ENCODE measurements at places on chromosomes 2 and 18. TPM values are rescaled to one million over a fixed set of nuclear protein-coding genes. Genes with fewer than 3 reads are reported as not detected.

DNA sequence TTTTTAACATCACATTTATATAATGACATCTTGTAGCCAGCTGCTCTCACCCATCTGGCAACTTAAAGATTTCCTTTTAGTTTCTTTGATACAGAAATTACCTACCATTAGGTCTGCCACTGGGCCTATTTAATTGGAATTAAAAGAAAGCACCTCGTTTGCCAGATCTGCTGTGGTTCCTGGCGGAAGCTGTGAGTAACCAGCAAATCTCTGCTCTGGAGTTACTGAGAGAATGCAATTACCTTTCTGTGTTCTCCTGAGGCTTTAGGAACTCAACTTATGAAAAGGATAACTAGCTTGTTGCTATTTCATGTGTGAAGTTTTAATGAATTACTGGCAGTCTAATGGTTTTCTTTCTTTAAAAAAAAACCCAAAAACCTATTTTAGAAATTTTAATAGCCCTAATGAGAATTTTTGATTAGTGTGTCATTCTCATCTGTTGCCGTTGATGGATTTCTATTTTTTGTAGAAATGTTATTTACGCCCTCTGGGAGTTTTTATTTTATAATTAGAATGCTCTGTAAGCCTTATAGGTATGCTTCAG is 69.7 kb upstream of the LYPD6B start:
- peaks cover 9% of the 10 kb centered on the region for H3K36me3 ChIP-seq
- H3K4me1 ChIP-seq: peaks cover 7% of the 10 kb centered on the region
- DNase-seq: no peak

GRCh38 chr2:19256121-19256601 is 102.3 kb downstream of the OSR1 start:
- H3K4me3 ChIP-seq: no peak overlapping the region
- DNase-seq: no peak
- no peaks in the 10 kb centered on the region for H3K4me1 ChIP-seq
- H3K36me3 ChIP-seq: peaks cover 3% of the 10 kb centered on the region
- no peak overlapping the region for H3K27ac ChIP-seq

DNA sequence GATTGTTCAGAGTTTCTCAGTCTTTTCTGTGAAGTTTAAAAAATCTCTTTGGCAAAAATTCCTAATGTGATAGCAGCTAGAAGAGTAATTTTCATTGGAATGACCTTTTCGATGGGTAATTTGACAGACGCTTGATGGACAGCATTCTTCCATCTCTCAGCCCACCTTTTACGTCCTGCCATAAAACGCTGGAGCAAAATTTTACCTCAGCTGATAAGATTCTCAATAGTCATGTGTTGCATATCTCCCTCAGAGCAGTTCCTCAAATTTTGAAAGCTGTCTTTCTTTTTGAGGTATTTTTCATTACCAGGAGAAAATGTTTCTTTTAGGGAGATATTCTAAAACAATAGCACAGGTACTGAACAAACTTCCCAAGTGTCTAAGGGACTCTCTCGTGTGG is 441.4 kb downstream of the PARD3B start:
- no peak for DNase-seq
- no peaks in the 10 kb centered on the region for H3K27me3 ChIP-seq

DNA sequence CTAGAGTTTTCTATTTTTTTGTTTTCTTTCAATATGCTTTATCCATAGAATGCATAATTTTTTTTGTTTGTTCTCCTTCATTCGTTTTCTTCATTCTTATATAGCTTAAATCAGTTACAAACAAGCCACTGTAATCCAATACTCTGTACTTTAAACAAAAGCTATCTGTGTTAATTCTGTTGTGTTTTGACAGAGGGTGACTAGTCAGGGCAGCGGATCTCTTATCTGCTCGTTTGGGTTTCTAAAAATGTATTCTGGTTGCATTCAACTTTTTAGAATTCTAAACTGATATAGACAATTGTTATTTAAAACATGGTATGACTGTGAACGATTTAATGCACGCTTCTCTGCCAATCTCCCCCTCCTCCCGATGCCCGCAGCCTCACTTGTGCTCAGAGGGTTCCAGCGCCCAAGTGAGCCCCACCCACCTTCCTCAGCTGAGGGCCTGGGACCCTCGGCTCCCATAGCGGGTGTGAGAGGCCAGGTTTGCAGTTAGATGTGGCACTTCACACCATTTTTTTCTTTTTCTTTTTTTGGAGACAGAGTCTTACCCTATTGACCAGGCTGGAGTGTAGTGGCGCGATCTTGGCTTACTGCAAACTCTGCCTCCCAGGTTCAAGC is 44.1 kb downstream of the NCK2 start:
- no peaks in the 10 kb centered on the region for H3K27me3 ChIP-seq
- H3K27ac ChIP-seq: peak overlapping the region; percentile 97
- no peak for DNase-seq
- H3K4me1 ChIP-seq: peaks cover 94% of the 10 kb centered on the region
- H3K36me3 ChIP-seq: peaks cover 46% of the 10 kb centered on the region
- H3K4me3 ChIP-seq: peak overlapping the region; percentile 50

GREB1L gene
- total RNA-seq: not detected

SYT4 gene
- not detected for total RNA-seq

DNA sequence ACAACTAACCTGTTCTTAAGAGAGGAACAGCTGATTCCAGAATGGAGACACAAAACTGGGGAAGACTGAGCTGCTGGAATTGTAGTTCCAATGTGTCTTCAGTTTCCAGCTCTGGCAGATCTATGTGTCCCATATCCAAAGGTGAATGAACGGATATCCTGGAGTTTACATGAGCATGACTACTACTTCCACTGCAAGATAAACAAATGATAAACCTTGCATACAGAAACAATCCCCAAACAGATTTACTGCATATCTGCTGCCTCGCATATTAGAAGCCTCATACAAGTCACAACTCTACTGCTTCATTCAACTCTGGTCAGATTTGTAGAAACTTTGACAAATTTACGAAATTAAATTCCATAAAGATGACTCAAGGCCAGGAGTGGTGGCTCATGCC is 15.0 kb downstream of the RTTN start:
- H3K27ac ChIP-seq: no peak overlapping the region
- H3K4me1 ChIP-seq: peaks cover 13% of the 10 kb centered on the region
- H3K27me3 ChIP-seq: no peaks in the 10 kb centered on the region
- peaks cover 30% of the 10 kb centered on the region for H3K36me3 ChIP-seq
- H3K4me3 ChIP-seq: no peak overlapping the region

LIMS4 gene
- total RNA-seq: 0.48 TPM

GRCh38 chr2:176780348-176780747 is 432.2 kb upstream of the HNRNPA3 start:
- H3K4me1 ChIP-seq: peaks cover 7% of the 10 kb centered on the region
- no peak overlapping the region for H3K27ac ChIP-seq
- no peak overlapping the region for H3K4me3 ChIP-seq
- no peak for DNase-seq
- no peaks in the 10 kb centered on the region for H3K27me3 ChIP-seq

DNA sequence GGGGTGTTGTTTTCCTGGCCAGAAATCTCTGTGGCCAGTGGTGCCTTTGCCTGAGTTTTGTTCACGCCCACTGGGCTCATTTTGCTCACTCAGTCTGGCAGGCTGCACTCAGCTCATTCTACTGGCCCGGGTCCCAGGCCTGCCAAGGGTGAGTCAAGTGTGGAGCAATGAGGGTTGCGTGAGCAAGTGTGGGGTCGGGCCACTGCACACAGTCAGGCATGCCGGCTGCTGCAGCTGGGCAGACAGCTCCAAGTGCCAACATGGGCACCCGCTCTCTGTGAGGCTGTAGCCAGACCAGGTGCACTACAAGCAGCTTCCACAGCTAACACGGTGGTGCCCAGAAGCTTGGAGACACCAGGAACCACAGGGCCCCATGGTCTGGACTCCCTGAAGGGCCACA is 801.1 kb upstream of the RAB6C start:
- H3K4me3 ChIP-seq: no peak overlapping the region
- no peak for DNase-seq
- no peaks in the 10 kb centered on the region for H3K36me3 ChIP-seq
- H3K4me1 ChIP-seq: no peaks in the 10 kb centered on the region
- H3K27me3 ChIP-seq: no peaks in the 10 kb centered on the region

CAPN13 gene
- not detected for total RNA-seq

BBS5 gene
- total RNA-seq: 5.0 TPM

ITPRIPL1 gene
- 44.8 TPM for total RNA-seq

DNA sequence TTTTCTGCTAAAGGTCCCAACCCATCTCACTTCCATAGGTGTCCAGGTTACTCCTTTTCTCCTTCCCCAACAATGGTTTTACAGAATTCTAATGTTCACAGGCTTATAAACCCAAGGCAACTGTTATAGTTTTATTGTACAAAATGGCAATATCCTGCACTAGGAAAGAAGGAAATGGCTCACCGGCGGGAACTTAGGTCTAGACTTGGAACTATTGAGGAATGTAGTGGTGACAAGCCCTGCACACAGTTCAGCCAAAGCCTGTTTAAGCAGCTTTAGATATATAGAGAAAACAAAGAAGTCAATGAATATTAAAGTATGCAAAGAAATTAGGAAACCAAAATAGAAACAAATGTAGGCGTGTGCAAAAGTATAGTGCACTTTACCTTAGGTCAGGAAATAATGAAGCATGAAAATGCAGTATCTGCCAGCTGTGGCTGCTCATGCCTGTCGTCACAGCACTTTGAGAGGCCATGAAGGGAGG is 22.7 kb upstream of the KCNG3 start:
- no peak overlapping the region for H3K27ac ChIP-seq
- peaks cover 5% of the 10 kb centered on the region for H3K4me1 ChIP-seq
- H3K36me3 ChIP-seq: no peaks in the 10 kb centered on the region
- H3K27me3 ChIP-seq: no peaks in the 10 kb centered on the region

DNA sequence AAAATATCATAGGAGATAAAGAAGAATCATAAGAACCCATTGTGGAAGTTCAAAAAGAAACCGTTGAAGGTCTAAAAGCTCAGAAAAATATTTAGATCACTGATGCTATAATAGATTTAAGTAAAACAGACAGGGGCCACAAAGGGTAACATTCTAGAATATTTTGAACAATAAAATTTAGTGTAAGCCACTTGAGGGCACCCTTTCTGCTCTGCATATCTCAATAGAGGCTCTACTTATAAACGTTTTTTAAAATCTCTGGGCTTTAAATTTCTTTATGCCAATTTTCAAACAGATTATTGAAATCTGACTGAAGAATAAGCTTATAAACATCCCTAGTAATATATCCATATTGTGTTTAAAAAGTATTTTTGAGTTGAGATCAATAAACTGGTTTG is 57.6 kb upstream of the IL1RL1 start:
- H3K27ac ChIP-seq: peak overlapping the region; percentile 84
- H3K27me3 ChIP-seq: peaks cover 18% of the 10 kb centered on the region
- no peak overlapping the region for H3K4me3 ChIP-seq
- peaks cover 21% of the 10 kb centered on the region for H3K36me3 ChIP-seq
- H3K4me1 ChIP-seq: peaks cover 60% of the 10 kb centered on the region

DNA sequence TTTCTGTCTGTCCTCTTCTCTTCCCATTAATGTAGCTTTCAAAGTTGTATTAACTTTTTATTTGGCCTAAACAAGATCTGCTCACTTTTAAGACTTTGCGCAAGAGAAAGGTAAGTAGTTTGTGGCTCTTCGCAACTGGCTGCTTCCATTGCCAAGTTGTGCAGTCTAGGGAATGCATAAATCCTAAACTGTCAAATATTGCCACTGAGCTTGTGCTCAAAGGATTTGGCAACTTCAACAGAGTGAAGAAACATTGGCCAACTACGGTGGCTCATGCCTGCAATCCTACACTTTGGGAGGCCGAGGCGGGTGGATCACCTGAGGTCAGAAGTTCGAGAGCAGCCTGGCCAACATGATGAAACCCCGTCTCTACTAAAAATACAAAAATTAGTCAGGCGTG is 826.4 kb downstream of the EPHA4 start:
- H3K27me3 ChIP-seq: peaks cover 4% of the 10 kb centered on the region
- no peak for DNase-seq
- no peak overlapping the region for H3K27ac ChIP-seq
- no peaks in the 10 kb centered on the region for H3K4me1 ChIP-seq

DNA sequence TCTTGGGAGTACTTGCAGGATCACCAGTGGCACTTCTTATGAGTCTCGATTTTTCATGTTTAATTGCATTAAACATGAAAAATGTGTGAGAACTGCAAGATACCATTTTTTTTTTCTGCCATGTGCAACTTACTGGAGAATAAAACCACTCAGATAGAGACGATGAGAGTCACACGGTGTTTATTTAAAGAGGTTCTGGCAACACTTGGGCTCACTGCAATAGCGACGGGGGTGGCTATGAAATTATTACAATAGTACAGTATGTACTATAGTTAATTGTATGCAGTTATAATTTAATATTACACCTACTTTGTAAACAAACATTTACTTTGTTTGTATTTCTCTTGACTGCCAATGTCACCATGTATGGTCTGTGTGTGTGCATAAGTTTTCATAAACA is 479.8 kb downstream of the NUP35 start:
- no peaks in the 10 kb centered on the region for H3K27me3 ChIP-seq
- no peaks in the 10 kb centered on the region for H3K36me3 ChIP-seq
- no peaks in the 10 kb centered on the region for H3K4me1 ChIP-seq
- H3K4me3 ChIP-seq: no peak overlapping the region
- H3K27ac ChIP-seq: no peak overlapping the region

DNA sequence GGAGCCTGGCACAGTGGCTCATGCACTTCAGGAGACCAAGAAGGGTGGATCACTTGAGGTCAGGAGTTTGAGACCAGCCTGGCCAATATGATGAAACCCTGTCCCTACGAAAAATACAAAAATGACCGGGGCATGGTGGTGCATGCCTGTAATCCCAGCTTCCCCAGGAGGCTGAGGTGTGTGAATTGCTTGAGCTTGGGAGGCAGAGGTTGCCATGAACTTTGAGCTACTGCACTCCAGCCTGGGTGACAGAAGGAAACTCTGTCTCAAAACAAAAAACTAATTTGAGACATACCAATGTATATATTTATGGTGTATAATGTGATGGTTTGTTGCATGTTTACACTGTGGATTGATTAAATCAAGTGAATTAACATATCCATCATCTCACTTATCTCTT is 21.8 kb upstream of the ZNF512 start:
- no peak for DNase-seq
- no peak overlapping the region for H3K4me3 ChIP-seq
- H3K36me3 ChIP-seq: no peaks in the 10 kb centered on the region
- H3K27me3 ChIP-seq: peaks cover 16% of the 10 kb centered on the region
- no peak overlapping the region for H3K27ac ChIP-seq

DNA sequence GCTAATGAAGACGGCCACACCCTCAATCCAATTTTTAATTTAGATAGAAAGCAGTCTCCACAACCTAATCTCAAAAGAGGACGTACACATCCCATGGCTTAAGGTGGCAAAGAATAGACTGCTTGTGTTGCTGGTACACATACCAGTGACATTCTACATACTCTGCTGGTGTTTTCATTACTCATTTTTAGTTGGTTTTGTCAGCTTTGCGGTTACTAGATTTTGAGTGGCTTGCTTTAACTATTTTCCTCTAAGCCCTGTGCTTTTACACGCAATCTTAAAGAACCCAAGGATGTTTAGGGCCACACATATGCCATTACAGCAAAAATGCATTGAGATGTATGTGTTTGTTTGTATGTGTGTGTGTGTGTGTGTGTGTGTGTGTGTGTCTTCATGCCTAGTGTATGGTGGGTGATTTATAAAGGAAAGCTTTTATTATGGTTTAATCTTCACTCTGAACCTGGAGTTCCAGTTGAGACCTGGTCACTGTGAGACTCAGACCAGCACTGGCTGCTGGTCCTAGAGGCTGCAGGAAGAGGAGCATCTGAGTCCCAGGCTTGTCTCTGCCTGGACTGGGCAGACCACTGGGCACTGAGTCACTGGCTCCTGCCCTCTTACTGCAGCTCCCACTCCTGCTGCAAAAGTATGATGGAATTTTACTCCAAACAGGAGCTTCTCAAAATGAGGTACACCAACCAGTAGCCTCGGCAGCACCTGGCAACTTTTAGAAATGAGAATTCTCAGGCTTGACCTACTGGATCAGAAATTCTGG is 415.9 kb downstream of the NBAS start:
- H3K4me3 ChIP-seq: no peak overlapping the region
- no peaks in the 10 kb centered on the region for H3K27me3 ChIP-seq
- H3K4me1 ChIP-seq: peaks cover 27% of the 10 kb centered on the region
- DNase-seq: no peak
- H3K36me3 ChIP-seq: peaks cover 9% of the 10 kb centered on the region
- no peak overlapping the region for H3K27ac ChIP-seq

CCDC85A gene
- not detected for total RNA-seq

Measured in activated naive CD8-positive, alpha-beta T cell treated with anti-CD3 and anti-CD28 coated beads for 36 hours (primary cell).